ENCODE measurements at places on chromosomes 5 and 9. TPM values are rescaled to one million over a fixed set of nuclear protein-coding genes. Genes with fewer than 3 reads are reported as not detected.

SPATA31A3 gene
- not detected for polyA plus RNA-seq

PCYOX1L gene
- 14.3 TPM for polyA plus RNA-seq

CTXN3 gene
- polyA plus RNA-seq: not detected

SLC6A19 gene
- polyA plus RNA-seq: not detected

PPP3R2 gene
- polyA plus RNA-seq: not detected

All from IMR-90 (cell line).